ENCODE measurements at places on chromosomes 13 and 19.
A peak's percentile ranks its signal among the peaks of the same experiment; 100 is the strongest.

GRCh38 chr13:105740739-105741138 lies 794.7 kb downstream of the EFNB2 start:
- no peak for DNase-seq

DNA sequence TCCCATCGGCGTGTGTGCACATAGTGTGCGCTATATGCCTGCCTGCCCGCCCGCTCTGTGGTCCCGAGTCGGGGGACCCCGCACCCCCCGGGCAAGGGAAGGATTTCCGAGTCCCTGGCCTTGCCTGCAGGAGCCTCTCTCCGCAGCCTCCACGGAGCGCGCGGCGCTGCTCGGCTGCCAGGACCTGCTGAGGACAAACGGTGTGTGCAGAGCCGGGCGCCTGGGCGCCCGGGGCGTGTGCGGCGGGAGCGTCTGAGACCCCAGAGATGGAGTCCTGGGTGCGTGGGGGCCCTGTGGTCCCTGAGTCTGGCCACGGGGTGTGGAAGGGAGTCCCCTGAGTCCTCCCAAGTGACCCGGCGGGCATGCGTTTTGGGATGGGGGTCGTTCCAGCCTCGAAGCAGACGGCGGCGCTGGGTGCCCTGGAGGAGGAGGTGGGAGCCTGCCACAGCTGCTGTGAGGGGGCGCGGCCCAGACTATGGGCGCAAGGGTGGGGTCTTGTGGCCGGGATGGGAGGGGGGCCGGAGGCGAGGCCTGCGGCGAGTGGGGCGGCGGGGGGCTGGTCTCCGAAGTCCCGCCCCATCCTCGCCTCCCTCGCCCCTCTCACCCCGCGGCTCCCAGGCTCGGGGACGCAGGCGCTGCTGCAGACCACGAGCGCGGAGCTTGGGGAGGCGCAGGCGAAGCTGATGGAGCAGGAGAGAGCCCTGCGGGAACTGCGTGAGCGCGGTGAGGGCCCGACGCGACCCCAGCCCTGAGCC lies 25.3 kb downstream of the CLEC4M start:
- no peak for DNase-seq

DNA sequence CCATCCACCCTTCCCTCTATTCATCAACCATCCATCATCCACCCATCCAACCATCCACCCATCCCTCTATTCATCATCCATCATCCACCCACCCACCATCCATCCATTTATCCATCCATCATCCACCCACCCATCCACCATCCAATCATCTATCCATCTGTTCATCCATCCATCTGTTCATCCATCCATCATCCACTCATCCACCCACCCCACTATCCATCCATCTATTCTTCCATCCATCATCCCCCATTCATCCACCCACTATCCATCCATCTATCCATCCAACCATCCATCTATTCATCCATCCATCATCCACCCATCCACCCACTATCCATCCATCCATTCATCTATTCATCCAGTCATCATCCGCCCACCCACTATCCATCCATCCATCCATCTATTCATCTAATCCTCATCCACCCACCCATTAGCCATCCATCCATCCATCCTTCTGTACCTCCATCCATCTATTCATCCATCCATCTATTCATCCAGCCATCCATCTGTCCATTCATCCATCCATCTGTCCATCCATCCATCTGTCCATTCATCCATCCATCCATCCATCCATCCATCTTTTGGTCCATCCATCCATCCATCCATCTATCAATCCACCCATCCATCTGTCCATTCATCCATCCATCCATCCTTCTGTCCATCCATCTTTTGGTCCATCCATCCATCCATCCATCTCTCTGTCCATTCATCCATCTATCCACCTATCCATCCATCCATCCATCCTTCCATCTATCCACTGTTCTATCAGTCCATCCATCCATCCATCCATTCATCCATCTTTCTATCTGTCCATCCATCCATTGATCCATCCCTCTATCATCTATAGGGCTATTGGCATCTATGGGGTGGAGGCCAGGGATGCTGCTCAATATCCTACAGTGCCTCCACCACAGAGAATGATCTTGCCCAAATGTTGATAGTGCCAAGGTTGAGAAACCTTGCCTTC lies 47.5 kb downstream of the CPAMD8 start:
- DNase-seq, result no peak

DNA sequence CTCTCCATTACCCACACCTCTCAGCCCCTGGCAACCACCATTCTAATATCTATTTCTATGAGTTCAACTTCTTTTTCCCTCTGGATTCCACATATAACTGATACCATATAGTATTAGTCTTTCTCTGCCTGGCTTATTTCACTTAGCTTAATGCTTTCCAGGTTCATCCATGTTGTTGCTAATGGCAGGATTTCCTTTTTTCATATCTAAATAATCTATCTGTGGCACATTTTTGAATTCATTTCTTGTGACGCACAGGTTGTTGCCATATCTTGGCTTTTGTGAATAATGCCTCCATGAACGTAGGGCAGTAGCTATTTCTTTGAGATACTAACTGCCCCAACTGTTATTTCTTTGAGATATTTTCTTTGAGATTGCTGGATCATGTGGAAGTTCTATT lies 235.6 kb downstream of the SPRY2 start:
- no peak for DNase-seq

GRCh38 chr13:20136781-20137703 lies 23.8 kb downstream of the GJA3 start:
- DNase-seq, result no peak

DNA sequence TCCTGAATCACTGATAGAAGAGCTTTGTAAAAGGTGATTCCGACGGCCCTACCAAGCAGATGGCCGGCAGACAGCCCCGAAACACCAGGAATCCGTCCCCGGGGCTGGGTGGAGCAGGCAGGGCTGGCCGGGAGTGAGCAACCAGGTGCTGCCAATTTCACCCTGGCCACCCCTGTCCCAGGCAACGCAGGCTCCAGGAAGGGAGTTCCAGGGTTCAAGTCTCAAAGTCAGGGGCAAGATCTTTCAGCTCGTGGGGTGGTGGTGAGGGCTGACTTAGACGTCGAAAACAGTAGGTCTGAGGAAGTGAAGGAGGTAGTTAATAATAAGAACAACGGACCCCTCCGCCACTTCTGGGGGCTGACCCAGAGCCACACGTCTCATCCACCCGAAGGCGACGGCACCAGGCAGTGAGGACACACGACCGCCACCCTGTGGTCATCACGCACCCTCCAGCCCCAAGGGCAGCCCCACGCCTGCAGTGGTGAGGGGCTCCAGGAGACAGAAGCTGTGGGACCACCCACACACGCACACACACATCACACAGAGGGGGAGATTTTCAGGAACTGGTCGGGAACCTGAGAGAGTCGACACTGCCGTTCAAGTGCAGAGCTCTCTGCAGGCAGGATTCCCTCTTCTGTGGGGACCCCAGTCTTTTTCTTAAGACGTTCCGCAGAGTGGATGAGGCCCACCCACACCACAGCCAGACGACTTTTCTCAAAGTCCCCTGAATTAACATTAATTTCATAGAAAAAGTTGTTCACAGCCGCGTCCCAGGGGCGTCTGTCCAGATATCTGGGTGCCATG lies 67.2 kb downstream of the SPACA7 start:
- DNase-seq, result no peak

DNA sequence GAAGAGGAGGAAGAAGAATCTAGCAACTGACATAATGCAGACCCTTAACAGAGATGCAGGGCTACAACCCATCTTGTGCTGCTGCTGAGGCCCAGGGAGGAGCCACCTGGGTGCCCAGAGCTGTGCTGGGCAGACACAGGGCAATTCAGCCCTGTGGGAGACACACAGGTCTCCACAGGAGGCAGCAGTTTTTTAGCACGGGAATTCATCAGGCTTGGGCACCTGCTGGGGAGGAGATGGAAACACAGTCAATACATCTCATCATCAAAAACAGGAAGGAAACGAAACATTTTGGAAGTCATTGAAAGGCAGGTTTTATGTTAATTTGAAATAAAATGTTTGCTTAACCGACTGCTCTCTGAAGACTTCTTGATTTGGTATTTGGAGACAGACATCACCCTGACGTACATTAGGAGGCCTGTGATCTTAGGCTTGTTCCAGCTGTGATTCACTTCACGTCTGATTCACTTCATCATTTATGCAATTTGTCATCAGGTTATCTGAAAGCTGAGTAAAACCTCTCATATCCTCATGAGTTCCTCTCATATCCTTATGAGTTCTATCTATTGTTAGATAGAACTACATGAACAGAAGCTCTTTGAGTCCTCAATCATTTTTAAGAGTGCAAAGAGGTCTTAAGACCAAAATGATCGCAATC lies 77.4 kb downstream of the CYSLTR2 start:
- DNase-seq, result peak; percentile 49

GRCh38 chr13:70125693-70126092 lies 17.4 kb upstream of the KLHL1 start:
- DNase-seq, result no peak

DNA sequence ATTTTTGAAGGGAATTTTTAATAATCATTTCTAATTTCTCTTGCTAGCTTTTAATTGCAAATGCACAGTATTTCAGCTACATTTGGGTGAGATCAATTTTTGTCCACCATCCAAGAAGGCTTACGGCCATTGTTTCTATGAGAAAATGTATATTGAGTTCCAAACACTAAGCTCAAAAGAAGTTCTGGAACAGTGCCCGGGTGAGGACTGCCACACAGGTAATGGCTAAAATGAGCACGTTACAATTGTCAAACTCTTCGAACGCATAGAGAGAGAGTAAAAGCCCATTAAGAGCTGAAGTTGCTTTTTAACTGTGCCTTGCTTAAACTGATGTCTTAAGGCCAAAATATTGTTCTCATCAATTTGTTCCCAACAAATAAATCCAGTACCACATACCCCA lies 755.0 kb downstream of the DIAPH3 start:
- DNase-seq, result no peak

DNA sequence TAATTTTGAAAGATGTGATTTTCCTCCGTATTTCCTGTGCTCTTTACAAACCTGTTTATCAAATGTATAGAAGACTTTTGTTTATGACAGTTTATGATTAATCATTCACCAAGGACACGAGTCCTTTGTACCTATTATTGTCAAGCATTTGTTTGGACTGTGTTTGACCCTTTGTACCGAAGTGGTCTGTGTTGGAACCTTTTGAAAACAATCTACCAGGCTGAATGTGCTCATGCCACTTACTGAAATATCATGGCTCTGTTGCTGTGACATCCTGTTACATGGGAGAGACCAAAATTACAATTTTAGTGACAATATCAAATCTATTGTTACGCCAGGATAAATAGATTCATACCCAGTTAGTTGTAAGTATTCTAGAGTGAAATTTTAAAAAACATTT lies 193.6 kb downstream of the IRS2 start:
- no peak for DNase-seq

- DNase-seq, result no peak
Measured at GRCh38 chr19:30133803-30134202, 191.8 kb downstream of the URI1 start.

DNA sequence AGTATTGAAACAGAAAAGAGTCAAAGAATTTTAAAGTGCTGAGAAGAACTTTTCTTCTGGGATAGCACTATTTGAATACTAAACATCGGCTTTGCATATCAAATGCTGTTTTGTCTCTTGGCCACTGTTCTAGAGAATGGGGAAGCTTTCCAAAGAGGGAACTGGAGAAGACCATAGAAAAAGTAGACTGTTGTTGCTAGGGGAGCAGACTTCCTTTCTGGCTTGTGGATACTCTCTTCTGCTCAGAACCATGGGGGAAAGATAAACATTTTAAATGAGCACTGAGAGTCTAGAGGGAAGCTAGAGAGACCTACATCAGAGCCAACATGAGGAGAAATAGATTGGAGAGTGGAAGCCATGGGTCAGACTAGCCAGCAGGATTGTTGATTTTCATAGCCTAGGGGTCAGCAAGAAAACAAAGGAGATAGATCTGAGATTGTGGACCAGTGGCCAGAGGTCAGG lies 315.7 kb downstream of the KCTD12 start:
- DNase-seq, result no peak

DNA sequence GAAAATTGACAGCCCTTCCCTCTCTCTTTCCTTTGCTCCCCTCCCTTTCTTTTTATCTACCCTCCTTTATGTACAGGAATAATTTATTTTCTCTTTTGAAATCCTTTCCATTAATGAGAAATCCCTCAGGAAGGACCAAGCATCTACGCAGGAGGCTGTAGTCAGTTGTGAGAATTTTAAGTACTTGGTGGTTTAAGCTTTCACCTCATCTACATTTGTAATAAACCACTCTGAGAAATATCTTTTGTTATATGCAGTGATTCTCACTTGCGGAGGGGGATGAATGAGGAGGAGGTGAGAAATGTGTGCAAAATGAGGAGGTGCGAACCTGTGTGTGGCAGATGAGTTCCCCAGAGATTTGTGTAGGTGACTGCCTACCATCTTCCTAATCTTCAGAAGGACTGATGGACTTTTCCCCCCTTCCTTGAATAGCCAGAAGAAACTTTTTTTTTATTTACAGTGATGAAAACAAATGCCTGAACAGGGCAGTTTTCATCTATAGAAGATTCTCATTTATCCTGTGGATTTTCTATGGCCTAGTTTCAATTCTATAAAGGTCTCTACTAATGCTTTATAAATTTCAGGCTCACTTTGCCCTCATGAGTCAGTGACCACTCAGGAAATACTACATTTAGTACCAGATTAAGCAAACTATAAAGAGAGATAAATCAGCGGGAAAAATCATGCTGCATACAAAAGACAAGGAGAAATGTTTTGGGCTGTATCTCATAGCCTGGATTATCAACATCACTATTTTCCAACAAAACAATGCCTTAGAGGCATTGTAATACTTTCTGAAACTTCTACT lies 118.3 kb downstream of the LHFPL6 start:
- DNase-seq, result no peak

GRCh38 chr19:43305642-43306041 lies 36.3 kb upstream of the PSG9 start:
- no peak for DNase-seq

GRCh38 chr19:46606019-46606418 lies 4.9 kb downstream of the CALM3 start:
- DNase-seq, result no peak

DNA sequence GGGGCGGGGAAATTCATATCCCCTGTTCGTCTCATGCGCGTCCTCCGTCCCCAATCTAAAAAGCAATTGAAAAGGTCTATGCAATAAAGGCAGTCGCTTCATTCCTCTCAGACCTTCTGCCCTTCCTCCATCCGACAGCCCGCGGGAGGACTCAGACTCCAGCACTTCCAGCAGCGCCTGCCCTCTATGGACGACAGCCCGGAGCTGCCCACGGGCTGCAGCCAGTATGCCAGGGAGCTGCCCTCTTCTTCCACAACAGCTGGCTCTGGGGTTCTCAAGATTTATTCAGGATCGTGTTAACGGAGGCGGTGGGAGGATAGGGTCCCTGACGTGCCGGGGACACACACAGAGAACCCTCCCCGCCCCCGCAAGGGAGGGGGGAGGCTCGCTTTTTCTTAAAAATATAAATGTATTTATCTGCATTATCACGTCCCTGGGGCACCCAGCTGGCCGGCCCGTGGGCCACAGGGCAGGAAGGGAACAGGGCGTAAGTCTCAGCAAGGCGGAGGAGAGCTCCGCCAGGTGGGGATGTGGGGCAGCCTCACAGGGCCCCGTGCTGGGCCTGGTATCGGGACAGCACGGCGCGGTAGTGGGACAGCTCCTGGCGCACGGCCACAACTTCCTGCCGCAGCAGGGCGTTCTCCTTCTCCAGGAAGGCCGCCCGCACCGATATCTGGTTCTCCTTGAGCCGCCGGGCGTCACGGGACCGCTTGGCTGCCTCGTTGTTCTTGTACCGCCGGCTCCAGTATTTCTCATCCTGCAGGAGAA lies 6.7 kb downstream of the DBP start:
- DNase-seq, result peak; percentile 88
